ENCODE measurements at places on chromosomes 16 and 17. TPM values are rescaled to one million over a fixed set of nuclear protein-coding genes. Genes with fewer than 3 reads are reported as not detected.
A peak's percentile ranks its signal among the peaks of the same experiment; 100 is the strongest.

DNA sequence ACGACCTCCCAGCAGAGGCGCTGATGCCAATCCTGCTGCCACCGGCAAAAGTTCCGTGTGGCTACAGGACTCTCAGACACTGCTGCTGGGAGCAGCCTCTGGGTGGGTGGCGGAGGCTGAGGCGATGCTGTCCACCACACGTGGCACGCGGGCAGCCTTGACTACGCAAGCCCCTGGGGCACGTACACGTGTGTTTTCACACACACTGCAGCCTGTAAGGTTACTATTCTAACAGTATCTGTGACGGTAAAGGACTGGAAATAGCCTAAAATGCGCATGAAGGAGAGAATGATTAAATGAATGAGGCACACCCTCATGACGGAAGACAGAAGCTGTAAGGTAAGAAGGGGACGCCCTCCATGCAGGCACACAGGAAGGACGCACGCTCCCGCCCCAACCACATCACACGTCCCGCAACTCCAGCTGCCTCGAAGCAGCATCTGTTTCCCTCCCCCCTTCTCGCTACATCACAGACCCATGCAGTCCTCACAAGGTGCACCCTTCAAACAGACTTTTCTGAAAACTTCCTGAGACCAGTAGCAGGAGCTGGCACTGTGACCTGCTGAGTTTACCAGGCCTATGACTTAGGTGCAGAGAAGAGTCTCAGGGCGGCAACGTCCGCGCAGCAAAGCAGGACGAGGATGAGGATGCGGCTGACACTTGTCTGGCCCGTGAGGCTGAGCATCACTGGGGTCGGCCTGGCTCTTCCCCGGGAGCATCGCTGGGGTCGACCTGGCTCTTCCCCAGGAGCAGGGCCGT is 28.7 kb upstream of the FASN start:
- DNase-seq, result no peak

DNA sequence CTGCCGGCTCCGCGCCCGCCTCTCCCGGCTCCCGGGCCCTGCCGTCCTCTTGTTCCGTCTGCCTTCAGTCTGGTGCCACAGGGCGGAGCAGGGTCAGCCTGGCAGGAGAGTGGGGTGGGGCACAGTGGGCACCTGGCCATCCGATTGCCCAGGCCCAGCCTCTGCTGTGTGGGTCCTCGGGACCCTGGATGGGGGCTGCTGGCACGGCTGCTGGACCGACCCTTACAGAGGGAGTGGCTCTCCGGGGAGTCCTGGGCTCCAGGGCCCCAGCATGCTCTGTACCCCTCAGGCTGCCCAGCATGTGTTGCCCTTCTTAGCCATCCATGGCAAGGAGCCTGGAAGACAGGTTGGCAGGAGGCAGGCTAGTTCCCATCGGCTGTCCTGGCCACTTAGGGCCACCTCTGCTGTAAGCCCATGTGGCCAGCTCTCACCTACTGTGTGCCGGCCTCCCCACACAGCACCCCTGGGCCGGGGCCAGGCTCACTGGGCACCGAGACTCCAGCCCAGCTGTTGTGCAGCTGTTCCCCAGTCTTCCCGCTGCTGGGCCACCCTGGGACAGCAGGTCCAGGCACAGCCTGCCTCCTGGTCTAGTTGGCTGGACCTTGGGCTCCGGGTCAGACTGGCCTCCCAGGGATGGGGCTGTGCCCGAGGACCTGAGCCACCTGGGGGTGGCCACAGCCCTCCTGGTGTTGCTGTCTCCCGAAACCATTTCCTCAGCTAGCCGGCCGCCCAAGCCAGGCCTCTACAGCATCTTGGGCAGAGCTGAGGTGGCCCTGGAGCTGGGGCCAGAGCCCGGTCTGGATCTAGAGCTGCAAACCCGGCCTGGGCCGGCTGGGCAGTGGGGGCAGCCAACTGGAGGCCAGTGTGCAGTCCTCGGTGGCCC is 24.9 kb downstream of the BAHCC1 start:
- no peak for DNase-seq

Gene CRISPLD2
- total RNA-seq, result 108 TPM

Gene KRT25
- not detected for total RNA-seq

- DNase-seq, result peak; percentile 58
Observed at GRCh38 chr17:79572136-79572925, 38.5 kb downstream of the RBFOX3 start.

All from aorta (tissue), 5 donors.